ENCODE measurements at places on chromosomes 12 and 14. TPM values are rescaled to one million over a fixed set of nuclear protein-coding genes. Genes with fewer than 3 reads are reported as not detected.
A peak's percentile ranks its signal among the peaks of the same experiment; 100 is the strongest.

- no peak for DNase-seq
- H3K27me3 ChIP-seq = no peaks in the 10 kb centered on the region
- no peaks in the 10 kb centered on the region for H3K36me3 ChIP-seq
- H3K27ac ChIP-seq = no peak overlapping the region
- H3K4me3 ChIP-seq = no peak overlapping the region
- no peaks in the 10 kb centered on the region for H3K4me1 ChIP-seq
These were observed 99.8 kb downstream of the DIP2B start for GRCh38 chr12:50604640-50604920.

Gene CRACR2A
- 1.1 TPM for total RNA-seq

- no peak for DNase-seq
- no peak overlapping the region for H3K4me3 ChIP-seq
- no peaks in the 10 kb centered on the region for H3K27me3 ChIP-seq
- H3K27ac ChIP-seq = no peak overlapping the region
- H3K36me3 ChIP-seq = no peaks in the 10 kb centered on the region
These were observed 1251.0 kb upstream of the USP15 start for GRCh38 chr12:61009192-61009591.

- no peaks in the 10 kb centered on the region for H3K27me3 ChIP-seq
- H3K4me3 ChIP-seq = no peak overlapping the region
- no peaks in the 10 kb centered on the region for H3K36me3 ChIP-seq
- H3K27ac ChIP-seq = no peak overlapping the region
These were observed 51.7 kb downstream of the TMEM121 start for GRCh38 chr14:105578070-105578469.

DNA sequence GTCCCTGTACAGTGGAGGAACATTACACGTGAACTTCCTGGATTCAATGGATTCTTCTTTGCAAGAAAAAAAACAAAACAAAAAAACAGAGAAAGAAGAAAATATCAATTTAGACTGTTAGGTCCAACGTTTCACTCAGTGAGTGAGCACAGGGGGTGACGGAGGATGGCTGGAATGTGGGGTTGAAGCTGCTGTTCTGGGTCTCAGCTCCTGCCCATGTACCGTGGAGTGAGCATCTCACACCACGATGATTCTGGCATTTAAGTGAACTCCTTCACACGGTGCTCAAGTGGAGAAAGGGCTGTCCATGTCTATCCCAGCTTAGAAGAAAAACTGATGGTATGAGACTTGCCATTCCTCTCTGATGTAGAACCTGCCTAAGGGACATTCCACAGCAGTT is 23.2 kb downstream of the CCND2 start:
- no peaks in the 10 kb centered on the region for H3K36me3 ChIP-seq
- no peak overlapping the region for H3K27ac ChIP-seq
- H3K4me1 ChIP-seq = peaks cover under 1% of the 10 kb centered on the region
- no peak overlapping the region for H3K4me3 ChIP-seq

- H3K4me3 ChIP-seq = no peak overlapping the region
- no peak overlapping the region for H3K27ac ChIP-seq
- no peaks in the 10 kb centered on the region for H3K36me3 ChIP-seq
These were observed 3.3 kb upstream of the TMEM117 start for GRCh38 chr12:43832463-43833168.

DNA sequence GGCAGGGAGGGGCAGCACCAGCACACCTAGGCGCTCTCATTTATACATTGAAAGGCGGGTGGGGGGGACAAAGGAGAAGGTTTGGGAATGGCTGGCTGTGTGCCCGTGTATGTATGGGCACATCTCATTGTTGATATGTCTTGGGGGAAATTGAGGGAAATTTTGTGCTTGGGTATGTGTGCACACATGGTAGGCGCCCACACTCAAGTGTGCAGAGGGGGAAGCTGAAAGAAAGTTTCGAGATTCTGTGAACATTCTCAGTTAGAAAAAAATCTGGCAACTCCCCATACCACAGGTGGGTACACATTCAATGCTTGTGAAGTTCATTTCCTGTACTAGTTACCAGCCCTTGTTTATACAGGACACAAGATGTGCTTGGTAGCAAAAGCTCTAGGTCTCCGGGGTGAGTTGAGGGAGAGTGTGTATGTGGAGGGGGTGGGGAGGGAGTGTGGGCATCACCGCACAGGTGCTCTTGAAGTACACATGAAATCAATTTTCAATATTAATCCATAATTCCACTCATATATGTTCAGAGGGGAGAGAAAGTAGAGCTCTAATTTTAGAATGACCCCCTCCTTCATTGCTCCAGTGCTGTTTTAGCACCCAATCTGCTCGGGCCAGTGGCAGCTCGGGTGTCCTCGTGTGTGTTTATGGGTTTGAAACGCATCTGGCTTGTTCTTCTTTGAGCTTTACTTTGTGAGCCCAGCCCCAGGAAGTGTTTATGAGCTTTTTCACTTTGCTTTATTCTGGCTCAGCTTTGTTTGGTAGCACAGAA is 286.0 kb downstream of the ZFP36L1 start:
- H3K27me3 ChIP-seq = no peaks in the 10 kb centered on the region
- H3K4me3 ChIP-seq = no peak overlapping the region
- no peaks in the 10 kb centered on the region for H3K36me3 ChIP-seq
- peaks cover 60% of the 10 kb centered on the region for H3K4me1 ChIP-seq

Gene IL31
- total RNA-seq = not detected

DNA sequence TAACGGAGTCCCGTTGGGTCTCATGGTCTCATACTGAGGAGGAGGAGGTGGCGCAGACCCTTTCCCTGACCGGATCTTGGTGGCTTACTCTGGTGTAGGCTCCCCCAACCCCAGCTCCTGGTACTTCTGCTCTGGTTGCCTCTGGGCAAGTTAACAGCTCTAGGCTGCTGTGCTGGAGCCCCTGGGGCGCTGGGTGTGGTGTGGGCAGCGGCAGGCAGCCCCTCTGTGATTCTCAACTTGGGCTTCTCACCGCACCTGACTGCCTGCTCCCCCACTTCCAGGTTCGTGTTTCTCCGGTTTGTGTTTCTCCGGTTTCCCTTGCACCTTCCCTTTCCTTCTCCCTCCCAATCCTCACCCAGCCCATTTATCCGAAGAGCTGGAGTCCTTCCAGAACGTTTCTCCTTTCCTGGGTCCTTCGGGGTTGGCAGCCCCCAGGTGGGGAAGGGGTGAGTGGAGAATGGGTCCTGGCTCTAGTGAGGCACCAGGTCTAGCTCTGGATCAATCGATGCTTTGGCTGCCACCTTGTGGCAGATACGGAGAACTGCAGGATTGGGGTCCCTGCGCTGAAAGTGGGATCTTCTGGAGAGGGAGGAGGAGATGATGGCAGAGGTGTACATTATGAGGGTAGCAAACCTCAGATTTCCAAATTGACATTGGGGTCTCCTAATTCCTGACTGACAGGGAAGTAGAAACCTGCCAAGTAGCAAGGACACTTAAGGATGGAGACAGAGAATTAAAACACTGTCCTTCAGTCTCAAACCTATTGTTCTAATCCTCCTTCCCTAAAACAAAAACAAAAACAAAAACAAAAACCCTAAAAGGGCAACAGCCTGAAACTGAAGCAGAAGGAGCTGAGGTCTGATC is 8.3 kb downstream of the CISTR start:
- H3K4me1 ChIP-seq = peaks cover 9% of the 10 kb centered on the region
- peak; percentile 78 for DNase-seq
- no peak overlapping the region for H3K27ac ChIP-seq
- H3K36me3 ChIP-seq = no peaks in the 10 kb centered on the region
- H3K4me3 ChIP-seq = no peak overlapping the region

DNA sequence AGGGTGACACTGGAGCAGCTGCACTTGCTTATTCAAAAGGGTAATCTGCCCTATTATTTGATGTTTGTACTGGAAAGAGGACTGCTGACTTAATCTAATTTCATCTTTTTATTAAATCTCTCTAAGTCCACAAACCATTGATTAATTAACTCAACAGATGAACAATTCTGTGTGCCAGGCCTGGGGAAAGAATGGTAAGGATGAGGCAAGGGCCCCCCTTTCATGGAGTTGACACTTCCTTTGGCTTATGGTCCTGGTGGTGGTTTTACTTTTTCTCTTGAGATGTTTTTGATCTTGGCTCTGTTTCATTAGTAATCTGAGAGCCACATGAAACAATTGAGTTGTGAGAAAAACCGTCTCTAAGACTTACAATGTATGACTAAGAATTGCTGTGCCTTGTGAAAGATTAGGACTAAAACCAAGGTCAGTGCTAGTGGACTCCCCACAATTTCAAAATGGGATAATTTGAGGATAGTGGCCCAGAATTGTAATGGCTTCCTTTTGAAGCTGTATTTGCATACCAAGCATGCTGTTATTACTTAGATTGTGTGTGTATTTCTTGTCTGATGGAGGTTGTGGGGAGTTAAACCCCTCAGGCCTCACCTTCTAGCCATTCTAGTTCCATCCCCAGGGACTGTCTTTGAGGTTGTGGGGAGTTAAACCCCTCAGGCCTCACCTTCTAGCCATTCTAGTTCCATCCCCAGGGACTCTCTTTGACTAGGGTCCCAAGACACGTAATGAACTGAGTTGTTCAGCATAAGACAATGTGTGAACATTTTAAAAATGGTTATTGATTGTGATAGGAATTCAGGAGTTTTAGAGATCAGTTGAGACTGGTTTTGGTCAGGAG is 52.5 kb upstream of the EVL start:
- no peak overlapping the region for H3K4me3 ChIP-seq
- no peak for DNase-seq
- H3K27me3 ChIP-seq = no peaks in the 10 kb centered on the region
- H3K36me3 ChIP-seq = no peaks in the 10 kb centered on the region
- peak overlapping the region; percentile 50 for H3K27ac ChIP-seq
- H3K4me1 ChIP-seq = peaks cover 12% of the 10 kb centered on the region

Gene TMEM121
- 3.0 TPM for total RNA-seq

Gene RASSF9
- 0.60 TPM for total RNA-seq

- no peak overlapping the region for H3K4me3 ChIP-seq
- H3K27ac ChIP-seq = no peak overlapping the region
- no peaks in the 10 kb centered on the region for H3K36me3 ChIP-seq
- DNase-seq = no peak
These were observed 36.8 kb downstream of the DAAM1 start for GRCh38 chr14:59225281-59225680.

Gene SERPINA10
- total RNA-seq = 23.0 TPM

Gene ZBTB42
- total RNA-seq = 13.0 TPM

DNA sequence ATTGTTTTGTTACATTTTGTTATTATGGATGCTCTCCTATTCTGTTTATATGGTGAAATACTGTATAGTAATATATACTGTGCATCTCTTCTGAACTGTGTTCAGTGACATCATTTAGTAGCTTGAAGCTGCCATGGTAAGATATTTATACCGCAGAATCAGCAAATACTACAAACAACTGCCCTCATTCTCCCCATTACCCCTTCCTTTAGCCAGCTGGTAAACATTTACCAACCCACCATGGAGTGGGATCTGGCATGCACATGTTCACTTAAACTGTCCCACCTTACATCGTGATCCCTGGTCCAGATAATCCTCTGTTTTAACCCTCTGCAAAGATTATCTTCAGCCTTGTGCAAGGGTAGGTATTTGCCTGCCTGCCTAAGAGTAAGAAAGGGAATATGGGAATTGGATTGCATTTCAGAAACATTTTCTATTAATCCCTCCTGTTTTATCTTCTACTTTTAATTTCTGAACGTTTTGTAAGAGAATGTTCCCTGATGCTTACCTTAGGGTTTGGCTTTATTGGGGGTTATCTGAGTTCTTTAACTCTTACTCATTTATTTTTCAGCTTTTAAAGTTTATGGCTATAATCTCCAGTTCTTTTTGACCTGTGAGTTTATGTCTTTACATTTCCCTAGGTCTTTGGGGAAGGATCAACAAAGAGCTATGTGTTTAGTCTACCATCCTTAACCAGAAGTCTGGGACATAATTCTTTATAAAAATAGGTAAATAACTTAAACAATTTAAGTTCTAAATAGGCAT is 46.5 kb downstream of the FBXO34 start:
- H3K36me3 ChIP-seq = no peaks in the 10 kb centered on the region
- H3K27me3 ChIP-seq = no peaks in the 10 kb centered on the region
- DNase-seq = no peak
- peak overlapping the region; percentile 93 for H3K27ac ChIP-seq
- H3K4me3 ChIP-seq = no peak overlapping the region

GRCh38 chr12:88750867-88751543 is 170.7 kb upstream of the KITLG start:
- H3K36me3 ChIP-seq = no peaks in the 10 kb centered on the region
- H3K27ac ChIP-seq = no peak overlapping the region

DNA sequence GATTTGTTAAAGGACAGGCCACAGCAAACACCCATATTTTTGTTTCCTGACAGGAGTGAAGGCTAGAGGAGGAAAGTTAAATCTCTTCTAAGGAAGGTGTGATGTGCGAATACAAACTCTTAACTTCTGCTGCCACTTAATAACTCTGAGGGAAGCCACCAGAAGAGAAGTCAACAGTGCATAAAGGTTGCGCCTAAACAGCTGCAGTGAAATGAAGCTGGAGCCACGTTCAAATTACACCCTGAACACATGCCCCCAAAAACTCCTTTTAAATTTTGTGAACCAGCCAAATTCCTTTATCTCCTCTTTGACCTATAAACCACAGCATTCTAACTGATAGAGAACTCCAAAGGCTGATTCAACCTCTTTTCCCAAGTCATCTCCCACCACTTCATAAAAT is 22.4 kb downstream of the DENND5B start:
- no peak for DNase-seq
- no peak overlapping the region for H3K27ac ChIP-seq

Gene CBLN3
- total RNA-seq = 2.2 TPM

DNA sequence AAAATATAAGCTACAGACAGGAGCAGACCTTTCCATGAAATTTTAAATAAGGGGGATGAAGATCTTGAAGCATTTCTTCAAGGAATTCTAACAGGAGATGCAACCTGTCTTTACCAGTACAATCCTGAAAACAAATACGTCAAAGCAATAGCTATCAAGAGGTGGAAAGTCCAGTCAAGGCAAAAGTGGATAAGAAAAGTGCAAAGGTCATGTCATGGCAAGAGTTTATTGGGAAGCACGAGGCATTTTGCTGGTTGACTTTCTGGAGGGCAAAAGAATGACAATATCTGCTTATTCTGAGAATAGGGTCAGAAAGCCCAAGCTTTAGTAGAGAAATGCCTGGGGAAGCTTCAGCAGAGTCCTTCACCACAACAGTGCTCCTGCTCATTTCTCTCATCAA is 34.3 kb upstream of the PRB4 start:
- H3K27ac ChIP-seq = peak overlapping the region; percentile 42
- no peak overlapping the region for H3K4me3 ChIP-seq
- peaks cover 3% of the 10 kb centered on the region for H3K4me1 ChIP-seq
- H3K27me3 ChIP-seq = no peaks in the 10 kb centered on the region
- no peaks in the 10 kb centered on the region for H3K36me3 ChIP-seq

- H3K27me3 ChIP-seq = no peaks in the 10 kb centered on the region
- H3K27ac ChIP-seq = no peak overlapping the region
- DNase-seq = no peak
- no peak overlapping the region for H3K4me3 ChIP-seq
- no peaks in the 10 kb centered on the region for H3K4me1 ChIP-seq
These were observed 140.3 kb upstream of the AEBP2 start for GRCh38 chr12:19298836-19299605.

- no peaks in the 10 kb centered on the region for H3K36me3 ChIP-seq
- no peak for DNase-seq
- peaks cover under 1% of the 10 kb centered on the region for H3K4me1 ChIP-seq
- H3K27me3 ChIP-seq = no peaks in the 10 kb centered on the region
These were observed 41.6 kb downstream of the FBXO21 start for GRCh38 chr12:117148642-117149041.
